Activated T-cell treated with anti-CD3 and anti-CD28 coated beads for 24 hours (primary cell): ENCODE measurements at places on chromosomes 11 and 22.
A peak's percentile ranks its signal among the peaks of the same experiment; 100 is the strongest.

DNA sequence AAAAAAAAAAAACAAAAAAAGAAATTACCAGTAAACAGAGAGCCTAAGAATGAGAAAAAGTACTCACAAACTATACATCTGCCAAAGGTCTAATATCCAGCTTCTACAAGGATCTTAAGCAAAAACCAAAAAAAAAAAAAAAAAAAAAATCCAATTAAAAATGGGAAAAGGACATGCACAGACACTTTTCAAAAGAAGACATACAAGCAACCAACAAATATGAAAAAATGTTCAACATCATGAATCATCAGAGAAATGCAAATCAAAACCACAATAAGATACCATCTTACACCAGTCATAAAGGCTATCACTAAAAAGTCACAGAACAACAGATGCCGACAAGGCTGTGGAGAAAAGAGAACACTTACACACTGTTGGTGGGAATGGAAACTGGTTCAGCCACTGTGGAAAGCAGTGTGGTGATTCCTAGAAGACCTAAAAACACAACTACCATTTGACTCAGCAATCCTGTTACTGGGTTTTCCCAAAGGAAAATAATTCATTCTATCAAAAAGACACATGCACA, 18.3 kb downstream of the MS4A6A start:
- no peak for DNase-seq

GRCh38 chr11:93967258-93967657, 53.9 kb upstream of the HEPHL1 start:
- no peak for DNase-seq

DNA sequence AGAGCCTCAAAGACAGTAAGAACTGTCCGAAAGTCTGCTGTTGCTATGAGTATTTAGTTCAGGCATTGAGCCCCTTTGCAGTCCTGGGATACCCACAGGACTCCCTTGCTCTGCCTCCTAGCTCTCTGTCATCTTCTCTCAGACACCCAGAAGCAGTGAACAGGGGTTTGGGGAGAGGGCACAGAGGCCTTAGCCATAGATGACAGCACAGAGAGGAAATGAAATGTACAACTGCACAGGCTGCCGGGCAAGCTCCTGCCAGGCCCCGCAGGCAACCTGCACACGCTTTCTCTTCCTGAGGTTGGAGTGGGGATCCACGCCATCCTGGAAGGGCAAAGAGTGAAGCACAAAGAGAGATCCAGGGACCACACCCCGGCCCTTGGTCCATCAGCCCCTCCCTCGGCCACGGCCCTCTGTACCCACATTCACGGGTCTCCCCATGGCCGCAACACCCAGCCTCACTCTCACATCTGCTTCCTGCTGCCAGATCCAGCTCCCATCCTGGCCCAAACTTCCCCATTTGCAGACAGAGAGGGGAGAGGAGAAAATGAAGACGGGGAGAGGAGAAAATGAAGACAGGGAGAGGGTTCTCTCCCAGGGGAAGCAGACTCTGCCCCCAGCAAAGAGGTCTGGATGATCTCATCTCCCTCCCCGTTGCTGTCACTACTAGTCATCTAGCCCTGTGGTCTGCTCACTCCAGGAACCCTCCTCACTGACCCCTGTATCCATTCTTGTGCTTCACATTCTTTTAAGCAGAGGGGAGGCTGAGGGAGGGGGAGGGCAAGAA, 40.7 kb downstream of the CD6 start:
- DNase-seq, result no peak

DNA sequence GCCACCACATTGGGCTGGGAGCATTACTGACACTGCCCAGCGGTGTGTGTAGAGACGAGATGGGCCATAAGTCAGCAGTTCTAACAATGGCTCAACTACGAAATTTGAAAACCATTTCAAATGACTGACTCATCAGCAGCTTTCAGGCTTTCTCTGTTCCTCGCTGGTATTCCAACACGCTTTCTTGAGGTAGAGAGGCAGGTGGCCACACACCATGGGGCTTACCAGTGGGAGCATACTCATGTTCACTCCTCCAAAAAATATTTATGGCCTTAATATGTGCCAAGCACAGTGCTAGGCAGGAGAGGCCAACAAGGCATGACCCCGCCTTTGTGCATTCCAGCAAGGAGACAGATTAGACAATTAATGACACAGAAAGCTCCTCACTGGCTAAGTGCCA, 20.3 kb downstream of the ARFGAP2 start:
- no peak for DNase-seq

GRCh38 chr11:122068141-122068540, 47.9 kb downstream of the BLID start:
- no peak for DNase-seq

DNA sequence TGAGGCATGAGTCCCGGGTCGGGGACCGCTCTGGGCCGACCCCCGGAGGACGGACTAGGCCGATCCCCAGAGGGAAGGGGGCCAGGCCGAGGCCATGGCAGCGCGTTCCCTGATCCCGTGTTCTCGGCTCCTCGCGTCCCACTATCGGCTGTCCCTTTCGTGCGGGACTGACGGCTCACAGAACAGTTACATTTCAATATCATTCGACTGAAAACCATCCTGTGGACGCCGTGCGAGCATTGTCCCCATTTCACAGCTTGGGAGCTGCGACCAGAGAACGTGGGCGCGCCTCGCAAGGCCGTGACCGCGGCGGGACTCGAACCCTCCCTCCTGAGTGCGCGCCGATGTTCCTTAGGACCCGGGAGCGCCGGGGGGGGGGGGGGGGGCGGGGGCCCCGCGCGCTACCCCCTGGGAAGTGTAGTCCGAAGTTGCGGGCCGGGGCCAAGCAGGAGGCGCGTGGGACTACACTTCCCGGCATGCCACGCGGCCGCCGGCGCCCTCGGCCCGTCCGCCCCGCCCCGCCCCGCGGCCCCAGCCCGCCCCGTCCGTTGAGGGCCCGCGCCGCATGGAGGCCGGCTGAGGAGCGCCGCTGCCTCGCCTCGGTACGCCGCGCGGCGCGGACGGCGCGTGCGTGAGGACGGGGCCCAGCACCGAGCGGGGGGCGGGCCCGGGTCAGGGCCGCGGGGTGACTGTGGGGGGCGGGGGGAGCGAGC, at the start of gene TRABD:
TSS of gene TRABD (plus strand) at position 539 of the 713 bp plus-strand sequence. CDS start 7,148 bp downstream, outside the sequence.
- peak; percentile 86 for DNase-seq

DNA sequence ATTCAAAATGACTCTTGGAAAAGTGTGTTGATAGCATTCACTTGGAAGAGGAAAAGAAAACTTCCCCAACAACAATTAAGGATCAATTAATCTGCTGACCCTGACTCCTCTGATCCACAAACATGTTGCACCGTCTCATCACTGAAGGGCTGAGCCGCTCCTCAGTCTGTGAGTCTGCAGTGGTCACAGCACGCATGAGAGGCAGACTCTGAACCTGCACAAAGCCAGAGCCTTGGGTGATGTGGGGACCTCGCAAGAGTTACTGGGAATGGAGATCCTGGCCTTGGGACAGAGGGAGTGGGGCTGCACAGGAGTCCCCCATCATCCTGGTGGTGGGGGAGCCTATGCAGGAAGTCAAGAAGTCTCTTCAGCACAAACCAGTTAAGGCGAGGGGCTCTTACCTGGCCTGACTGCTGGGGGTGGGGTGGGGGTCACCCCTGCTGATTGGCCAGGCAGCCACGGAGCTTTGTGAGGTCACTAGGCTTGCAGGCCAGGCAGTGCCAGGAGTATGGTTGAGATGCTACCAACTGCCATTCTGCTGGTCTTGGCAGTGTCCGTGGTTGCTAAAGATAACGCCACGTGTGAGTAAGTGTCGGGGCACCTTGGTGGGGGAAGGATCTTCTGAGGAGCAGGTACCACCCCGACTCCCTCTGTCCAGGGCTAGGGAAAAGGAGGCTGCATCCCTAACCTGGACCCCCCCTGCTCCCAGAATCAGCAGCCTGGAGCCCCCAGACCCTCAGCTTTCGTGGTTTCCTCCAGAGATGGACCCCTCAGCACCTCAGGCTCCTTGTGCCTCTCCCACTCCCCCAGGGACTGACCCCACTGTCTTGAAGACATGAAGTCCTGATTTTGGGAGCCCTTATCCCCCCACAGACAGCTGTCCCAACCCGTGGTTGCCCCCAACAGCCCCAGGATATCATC, at the start of gene ACR:
TSS of gene ACR (plus strand) at position 477 of the 921 bp plus-strand sequence. CDS start at position 509, 32 bp downstream.
- DNase-seq, result no peak

DNA sequence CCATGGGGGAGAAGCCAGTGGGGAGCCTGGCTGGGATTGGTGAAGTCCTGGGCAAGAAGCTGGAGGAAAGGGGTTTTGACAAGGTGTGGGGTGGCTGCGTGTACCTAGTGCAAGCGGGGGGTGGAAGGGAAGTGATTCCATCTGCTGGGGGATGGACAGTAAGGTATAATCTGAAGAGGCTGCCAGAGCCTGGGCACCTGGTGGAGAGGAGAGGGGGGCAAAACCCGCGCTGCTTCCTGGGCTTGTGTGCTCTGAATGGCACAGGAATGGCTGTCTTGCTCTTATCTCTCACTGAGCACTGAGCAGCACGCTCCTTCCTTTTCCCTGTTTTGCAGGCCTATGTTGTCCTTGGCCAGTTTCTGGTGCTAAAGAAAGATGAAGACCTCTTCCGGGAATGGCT, 988 bp downstream of the BANF1 start:
- no peak for DNase-seq

DNA sequence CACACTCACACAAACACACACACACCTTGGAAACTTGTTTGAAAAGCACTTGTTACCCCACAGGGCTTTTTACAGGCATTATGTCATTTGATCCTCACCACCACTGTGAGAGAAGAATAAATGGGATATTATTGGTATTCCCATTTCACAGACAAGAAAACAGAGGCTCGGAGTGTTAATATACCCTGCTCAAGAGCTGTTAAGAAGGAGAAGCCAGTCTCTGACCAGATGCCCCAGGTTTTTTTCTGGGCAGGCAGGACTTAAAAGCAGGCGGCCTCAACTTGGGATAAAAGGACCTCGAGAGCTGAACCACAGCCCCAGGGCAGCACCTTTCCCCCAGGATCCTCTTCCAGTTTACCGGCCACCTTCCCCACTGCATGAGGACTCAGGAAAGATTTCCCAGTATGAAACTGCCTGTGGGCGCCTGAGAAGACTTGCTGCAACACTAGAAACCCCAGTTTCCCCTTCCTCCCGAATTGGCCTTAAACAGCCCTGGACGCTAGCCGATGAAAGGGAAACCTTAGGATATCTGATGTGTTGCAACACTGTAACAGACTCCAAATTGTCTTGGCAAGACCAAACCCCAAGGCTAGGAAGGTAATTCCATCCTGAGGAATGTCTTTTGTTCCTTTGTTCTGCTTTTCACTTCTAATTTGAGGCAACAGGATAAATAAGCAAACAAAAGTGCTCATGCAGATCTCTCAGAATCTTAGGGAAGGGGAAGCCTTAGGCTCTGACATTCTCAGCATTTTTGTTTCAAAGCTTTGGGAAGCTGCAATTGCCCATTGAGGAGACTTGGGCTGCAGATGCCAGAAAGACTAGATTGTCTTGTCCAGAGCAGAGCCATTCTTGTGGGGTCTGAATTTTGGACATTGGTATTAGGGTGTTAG, 173.5 kb downstream of the TRIM29 start:
- no peak for DNase-seq

- no peak for DNase-seq
These were observed 35.5 kb downstream of the ACO2 start for GRCh38 chr22:41504397-41504796.

- no peak for DNase-seq
These were observed 11.1 kb upstream of the FXYD6 start for GRCh38 chr11:117887431-117888138.

- DNase-seq, result no peak
These were observed 14.3 kb downstream of the MOV10L1 start for GRCh38 chr22:50104141-50104544.

DNA sequence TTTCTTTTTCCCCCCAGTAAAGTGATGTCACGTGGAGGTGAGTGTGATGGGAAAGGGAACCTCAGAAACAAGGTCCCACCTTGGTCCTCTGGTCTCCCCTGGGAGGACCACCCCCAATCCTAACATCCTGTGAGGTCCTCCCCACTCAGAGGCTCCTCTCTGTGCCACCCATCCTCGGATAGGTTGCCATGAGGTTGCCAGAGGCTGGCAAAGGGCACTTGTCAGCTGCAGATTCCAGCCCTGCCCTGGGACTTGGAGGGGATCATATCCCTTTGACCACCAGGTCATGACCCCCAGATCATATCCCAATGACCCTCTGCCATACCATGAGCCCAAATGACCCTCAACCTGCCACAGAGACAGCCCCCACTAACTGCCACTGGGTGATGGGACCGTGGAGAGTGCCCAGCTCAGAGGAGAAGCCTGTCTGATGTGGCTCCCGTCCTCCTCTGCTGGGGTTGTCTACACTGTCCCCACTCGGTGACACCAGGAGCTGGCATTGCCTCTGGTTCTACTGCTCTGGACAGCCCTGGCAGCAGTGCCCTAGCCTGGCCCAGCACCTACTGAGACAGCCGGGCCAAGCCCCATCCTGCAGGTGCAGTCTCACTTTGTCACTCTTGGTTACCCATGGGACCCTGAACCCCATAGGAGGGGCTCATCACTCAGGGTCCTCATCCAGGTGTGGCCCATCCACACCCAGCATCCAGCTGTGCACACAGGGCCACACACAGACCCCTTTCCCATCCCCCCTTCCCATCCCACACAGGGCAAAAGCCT, 90.2 kb upstream of the KCNQ1OT1 start:
- DNase-seq, result no peak

DNA sequence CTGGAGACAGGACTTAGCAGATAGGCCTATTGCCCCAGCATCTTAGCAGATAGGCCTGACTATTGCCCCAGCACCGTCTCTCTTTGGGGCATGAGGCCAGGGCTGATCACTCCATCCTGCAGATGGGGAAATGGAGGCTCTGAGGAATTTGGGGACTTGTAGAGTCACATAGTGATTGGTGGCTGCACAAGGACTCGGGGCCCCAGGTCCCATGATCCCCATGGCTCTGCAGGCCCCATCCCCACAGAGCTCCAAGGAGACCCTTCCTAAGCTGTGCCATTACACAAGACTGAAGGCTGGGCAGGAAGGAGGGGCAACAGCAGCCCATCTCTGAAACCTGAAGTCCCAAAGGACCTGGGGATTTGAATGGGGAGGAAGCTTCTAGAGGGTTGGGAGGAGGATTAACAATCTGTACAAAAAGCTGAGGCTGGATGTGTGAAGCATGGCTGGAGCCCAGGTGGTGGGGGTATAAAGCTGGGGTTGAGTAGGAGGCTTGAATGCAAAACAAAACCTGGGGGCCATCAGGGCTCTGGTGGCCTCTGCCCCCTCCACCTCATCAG, 1.6 kb downstream of the ARAP1 start:
- DNase-seq, result no peak

- peak; percentile 38 for DNase-seq
These were observed 55.6 kb downstream of the P4HA3 start for GRCh38 chr11:74255741-74256375.

- no peak for DNase-seq
These were observed 16.1 kb downstream of the ARHGAP1 start for GRCh38 chr11:46684367-46684766.

GRCh38 chr11:5083602-5084001, 14.2 kb downstream of the OR52E1 start:
- DNase-seq, result no peak

- DNase-seq, result no peak
These were observed 15.6 kb upstream of the FXYD2 start for GRCh38 chr11:117839936-117840813.

- no peak for DNase-seq
These were observed 7.1 kb upstream of the ADORA2A start for GRCh38 chr22:24420072-24420976.
